Activated CD4-positive, alpha-beta T cell treated with anti-CD3 and anti-CD28 coated beads, Interleukin-2, amount 10 ng/mL, durations not matched to agents 7 days and 5 days (primary cell): ENCODE measurements at places on chromosomes 4 and X.

GRCh38 chr4:30600246-30601017 lies 119.7 kb upstream of the PCDH7 start:
- DNase-seq = no peak

DNA sequence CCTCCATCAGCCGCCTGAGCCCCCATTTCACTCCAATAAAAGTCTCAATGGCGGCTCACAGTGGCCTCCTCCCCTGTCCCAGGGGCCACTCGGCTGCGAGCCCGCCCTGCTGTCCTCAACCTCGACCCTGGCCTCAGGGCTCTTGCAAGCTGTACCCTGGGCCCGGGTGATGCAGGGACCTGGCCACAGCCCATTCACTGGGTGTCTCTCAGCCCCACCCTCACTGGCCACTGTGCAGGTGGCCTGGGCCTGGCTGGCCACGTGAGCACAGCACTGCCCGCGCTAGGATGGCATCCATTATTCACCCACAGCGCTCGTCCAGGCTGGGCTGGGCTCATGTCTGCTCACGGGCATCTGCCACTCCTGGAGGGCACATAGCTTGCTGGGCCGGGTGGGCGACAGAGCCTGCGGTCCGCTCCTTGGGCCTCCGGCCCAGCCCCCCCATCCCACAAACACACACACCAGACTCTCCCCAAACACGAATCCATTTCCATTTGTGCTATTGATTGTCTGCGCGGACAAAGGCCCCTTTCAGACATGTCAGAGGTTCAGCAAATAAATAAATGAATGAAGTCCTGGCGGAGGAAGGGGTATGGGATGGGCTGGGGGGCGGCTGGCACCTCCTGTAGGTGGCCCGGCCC lies 16.5 kb upstream of the FGFR3 start:
- no peak for DNase-seq

DNA sequence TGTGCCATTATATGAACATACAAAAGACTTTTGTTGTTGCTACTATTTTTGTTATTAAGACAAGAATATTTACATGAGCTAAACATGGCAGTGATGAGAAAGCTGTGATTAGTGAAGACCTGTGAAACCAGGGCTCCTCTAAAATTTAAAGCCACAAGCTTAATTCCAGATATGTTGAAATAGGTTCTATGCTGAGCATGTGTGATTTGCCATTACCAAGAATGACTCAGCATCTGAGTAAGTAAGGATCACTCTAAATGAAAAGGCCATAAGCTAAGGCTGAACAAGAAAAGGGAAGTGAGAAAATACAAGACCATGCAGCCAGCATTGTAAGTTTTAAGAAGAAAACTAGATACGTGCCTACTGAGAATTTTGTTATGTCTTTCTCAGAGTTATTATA lies 75.9 kb upstream of the CAMK2D start:
- DNase-seq = no peak

- DNase-seq = no peak
Measured at GRCh38 chrX:20007962-20008622, 17.2 kb upstream of the BCLAF3 start.

- no peak for DNase-seq
Measured at GRCh38 chr4:150217192-150217591, 138.9 kb downstream of the DCLK2 start.

DNA sequence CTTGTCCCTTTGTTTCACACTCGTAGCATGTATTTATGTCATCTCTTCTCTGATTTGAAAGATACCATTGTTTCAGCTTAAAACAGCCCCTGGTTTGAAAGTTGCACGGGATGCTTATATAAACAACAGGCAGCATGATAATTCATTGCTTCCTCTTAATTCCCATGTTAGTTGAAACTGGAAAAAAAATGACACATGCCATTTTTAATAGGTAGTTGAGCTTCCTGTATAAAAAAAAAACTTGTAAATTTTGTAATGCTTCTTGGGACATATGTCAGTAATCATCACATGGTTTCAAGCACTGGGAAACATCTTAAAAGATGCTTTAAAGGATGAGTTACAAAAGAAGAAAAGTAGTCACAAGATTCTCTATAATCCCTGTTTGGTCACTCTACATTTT lies 243.0 kb downstream of the PALLD start:
- no peak for DNase-seq

GRCh38 chrX:37380924-37381323 lies 31.8 kb downstream of the PRRG1 start:
- no peak for DNase-seq

DNA sequence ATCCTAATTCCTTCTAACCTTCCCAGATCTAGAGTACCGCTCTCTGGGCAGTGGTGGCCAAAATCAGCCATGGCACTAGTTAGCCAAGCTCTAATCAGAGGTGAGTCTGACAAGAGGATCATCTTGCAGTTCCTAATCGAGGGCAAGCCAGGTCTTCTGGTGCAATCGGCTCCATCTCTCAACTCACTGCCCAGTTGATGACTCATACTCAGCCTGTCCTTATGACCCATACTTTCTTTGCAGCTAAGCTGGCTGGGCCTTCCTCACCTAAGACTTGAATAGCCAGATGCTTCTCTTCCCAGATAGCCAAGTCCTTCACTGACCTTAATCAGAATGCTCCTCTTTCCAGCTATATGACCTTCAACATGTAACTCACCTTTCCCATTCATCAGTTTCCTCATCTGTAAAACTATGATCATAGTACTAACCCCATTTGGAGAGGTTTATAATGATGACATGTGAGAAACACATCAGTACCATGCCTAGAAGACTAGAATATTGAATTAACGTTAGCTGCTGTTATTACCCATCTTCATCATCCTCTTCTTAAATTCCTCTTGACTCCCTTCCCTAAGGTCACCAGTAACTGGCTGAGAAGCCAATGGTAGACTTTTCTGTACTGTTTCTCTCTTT lies 57.1 kb downstream of the RELL1 start:
- no peak for DNase-seq

- DNase-seq = no peak
Measured at GRCh38 chrX:112012360-112012759, 70.2 kb downstream of the TRPC5 start.

GRCh38 chr4:155569471-155569870 lies 97.2 kb upstream of the GUCY1A1 start:
- no peak for DNase-seq

DNA sequence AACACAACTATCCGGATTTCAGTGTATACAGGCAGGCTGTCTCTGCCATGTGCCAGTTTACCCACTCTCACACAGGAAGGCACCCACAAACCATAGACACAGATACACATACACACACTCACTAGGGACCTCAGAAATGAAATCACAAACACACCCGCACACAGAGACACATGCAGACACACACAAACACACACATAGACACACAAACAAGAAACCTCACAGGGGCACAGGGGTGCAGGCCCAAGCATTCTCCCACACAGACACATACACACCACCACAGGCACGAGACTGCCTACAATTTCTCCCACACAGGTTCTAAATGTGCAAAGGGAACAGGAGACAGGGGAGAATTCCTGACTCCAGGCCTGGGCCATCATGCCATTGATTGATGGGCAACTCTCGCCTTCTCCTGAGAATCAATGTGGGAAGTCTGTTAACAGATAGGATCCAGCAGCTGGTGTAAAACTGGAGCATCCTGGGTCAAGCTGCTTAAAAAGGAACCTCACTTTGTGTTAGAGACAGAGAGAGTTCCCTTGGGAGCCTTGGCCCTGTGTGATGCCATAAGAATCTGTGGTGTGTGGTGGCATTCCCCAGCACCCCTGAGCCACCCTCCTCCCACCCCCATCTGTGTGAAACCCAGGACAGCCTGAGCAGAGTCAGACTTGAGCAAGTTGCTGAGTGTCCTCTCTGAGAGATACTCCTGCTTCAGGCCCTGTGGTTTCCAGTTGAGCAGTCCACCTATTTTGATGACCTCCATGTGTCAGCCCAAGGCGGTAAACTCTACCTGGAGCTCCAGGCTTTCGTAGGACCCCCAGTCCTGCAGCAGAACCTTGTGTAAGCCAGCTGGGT lies 33.9 kb downstream of the NBDY start:
- DNase-seq = no peak

- no peak for DNase-seq
Measured at GRCh38 chr4:83151651-83152050, 37.1 kb upstream of the PLAC8 start.
